ENCODE measurements at places on chromosomes 4 and X. TPM values are rescaled to one million over a fixed set of nuclear protein-coding genes. Genes with fewer than 3 reads are reported as not detected.

Gene TEC
- total RNA-seq: 1.1 TPM

Gene ZRSR2
- total RNA-seq: 2.0 TPM

Gene EDA2R
- total RNA-seq: 7.5 TPM

Gene MND1
- 0.98 TPM for total RNA-seq

Gene UGT2B11
- not detected for total RNA-seq

Data from vein endothelial cell (primary cell).